ENCODE measurements at places on chromosomes 1 and 21.
A peak's percentile ranks its signal among the peaks of the same experiment; 100 is the strongest.

DNA sequence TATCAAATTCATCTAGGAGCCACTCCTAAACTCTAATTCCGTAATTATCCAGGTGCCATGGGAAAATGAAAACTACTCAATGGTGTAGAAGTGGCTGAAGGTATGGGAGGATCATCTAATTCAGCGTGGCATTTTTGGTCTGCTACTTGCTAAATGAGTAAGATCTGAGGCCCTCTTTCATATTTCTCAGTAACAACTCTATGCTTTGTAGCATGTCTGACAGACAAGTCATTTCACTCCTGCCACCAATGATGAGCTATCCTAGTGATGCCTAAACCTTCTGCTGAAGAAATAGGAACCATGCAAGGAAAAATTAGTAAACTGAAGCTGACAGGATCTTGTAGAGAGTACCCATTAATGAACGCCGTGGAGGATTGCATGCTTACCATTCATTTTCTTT is 145.3 kb downstream of the NTNG1 start:
- no peak for DNase-seq

- no peak for DNase-seq
These were observed 13.8 kb upstream of the PTTG1IP start for GRCh38 chr21:44887126-44887806.

- DNase-seq, result no peak
These were observed 75.7 kb downstream of the ENAH start for GRCh38 chr1:225577241-225577640.

- no peak for DNase-seq
These were observed 70.7 kb downstream of the LGR6 start for GRCh38 chr1:202264300-202264699.

DNA sequence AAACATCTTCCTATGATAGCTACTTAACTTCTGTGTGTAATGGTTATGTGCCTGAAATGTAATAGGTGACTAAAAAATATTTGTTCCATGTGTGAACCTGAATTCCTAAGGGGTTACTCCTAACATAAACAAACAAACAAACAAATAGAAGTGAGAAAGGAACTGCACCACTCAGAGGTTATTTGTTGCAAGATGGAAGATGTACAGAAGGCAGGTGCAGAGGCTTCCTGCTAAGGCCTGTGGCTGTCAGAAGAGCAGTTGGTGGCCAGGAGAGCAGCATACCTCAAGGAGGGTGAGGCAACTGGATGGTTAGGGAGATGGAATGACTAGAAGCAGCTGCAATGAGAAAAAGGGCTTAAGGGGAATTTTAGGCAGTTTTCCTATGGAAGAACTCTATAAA is 940.6 kb downstream of the TTLL7 start:
- DNase-seq, result no peak

DNA sequence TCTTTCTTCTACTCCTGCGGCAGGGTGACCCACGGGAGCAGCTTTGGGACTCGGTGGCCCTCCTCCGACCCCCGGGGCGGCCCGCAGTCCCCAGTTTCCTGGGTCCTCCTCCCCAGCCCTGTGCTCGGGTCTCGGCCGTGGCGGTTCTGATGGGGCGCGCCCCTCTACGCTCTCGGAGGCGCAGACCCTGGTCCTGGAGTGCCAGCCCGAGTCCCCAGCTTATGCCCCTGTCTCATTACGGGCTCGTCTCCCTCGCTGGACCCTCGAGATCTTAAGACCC is 430 bp downstream of the BTG2 start:
- no peak for DNase-seq

DNA sequence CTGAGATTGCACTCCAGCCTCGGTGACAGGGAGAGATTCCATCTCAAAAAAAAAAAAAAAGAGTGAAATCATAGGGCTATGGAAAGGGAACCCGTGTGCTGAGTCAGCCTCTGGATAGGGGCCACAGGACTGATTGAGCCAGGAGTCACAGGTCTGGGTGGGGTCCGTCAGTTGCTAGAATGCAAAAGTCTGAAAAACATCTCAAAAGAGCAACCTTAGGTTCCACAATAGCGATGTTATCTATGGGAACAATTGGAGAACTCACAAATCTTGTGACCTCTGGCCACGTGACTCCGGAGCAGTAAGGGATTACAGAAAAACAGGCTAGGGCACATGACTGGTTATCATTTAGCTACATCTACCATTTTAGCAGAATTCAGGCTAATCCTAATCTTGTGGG is 32.8 kb upstream of the GREM2 start:
- DNase-seq, result no peak

DNA sequence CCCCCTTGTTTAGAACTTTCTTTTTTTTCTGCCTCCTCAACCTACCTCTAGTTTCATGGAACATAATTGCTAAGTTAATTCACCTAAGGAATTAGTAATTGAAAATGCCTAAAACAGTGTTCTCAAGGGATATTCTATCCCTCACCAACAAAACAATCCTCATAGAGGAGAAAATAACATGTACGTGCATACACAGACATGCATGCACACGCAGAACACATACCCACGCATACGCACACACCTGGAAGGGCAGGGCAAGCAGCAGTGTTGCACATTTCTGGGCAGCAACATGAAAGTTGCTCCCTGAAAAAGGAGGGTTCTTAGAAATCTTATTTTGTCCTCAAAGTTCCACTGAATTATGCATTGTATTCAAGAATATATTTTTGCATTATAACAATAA is 76.6 kb downstream of the HHAT start:
- DNase-seq, result no peak

DNA sequence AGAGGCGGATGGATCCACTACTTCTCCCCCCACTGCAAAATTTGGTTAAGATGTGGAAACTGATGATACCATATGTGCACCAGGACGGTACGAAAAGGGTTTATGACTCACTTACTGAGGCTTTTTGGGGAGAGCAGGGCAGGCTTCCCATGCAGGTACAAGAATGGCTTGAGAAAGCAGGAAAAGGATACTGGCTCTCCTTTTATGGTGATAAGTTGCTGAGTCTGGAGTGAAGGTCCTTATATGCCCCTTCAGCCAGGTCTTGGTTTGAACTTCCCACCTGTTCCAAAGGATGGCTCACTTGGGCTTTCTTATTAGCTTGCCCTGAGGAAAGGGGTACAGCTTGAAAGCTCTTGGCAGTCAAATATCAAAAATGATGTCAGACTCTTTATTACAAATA is 23.1 kb downstream of the MPZL1 start:
- DNase-seq, result no peak

- DNase-seq, result no peak
These were observed 83.6 kb downstream of the GRIK3 start for GRCh38 chr1:36950604-36951291.

DNA sequence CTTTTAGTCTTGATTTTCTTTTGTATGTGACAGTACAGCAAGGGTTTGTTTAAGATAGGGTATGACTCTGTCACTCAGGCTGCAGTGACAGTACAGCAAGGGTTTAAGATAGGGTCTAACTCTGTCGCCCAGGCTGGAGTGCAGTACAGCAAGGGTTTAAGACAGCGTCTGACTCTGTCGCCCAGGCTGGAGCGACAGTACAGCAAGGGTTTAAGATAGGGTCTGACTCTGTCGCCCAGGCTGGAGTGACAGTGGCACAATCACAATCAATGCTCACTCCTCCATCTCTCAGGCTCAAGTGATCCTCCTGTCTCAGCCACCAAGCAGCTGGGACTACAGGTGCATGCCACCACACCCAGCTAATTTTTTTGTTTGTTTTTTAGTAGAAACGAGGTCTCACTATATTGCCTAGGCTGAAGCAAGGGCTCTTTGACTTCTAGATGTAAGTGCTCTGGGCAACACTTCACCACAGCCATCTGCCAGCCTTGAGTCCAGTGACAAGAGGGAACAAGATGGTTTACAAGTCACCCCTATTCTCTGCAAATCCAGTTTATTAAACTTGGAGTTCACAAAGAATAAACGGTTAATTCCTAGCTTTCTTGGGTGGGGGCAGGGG is 965 bp upstream of the SH2D5 start:
- DNase-seq, result no peak

DNA sequence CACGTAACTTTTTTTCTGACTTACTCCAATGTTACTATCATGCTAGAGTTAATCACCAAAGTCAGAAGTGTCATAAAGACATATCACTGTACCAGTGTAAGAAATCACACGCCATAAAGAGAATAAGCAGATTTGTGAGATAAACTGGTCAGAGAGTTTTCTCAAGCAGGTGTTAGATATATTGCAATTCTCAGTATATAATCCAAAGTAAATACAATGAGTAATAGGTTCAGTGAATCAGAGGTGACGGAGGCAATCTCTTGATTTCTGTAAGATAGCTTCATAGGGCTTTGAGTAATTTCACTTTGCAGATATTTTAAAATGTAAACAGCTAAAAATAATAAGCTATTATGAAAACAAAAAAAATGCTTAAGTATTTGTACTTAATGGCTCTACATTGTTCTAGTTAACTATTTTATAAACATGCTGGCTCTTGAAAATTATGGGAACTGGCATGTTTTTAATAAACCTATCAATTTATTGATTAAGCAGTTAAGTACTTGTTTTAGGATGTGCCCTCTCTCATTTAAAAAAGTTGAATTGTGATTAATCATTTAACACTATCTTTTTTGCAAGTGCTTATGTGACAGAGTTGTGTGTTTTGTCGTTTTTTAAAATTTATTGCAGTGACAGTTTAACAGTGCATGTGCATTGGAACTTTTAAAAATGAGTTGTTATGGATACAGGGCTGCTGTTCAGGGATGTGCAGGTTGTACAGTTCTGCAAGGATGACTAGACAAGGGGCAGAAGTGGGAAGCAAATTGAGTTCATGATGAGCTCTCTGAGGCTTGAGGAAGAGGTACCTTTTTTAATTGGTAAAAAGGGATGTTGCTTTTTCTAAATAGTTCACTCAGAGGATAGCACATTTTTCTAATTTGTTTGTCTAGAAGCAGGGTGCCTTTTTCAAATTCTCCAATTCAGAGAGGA is 119.1 kb downstream of the USP25 start:
- no peak for DNase-seq

GRCh38 chr1:20964540-20965484 is 177.7 kb upstream of the HP1BP3 start:
- no peak for DNase-seq

DNA sequence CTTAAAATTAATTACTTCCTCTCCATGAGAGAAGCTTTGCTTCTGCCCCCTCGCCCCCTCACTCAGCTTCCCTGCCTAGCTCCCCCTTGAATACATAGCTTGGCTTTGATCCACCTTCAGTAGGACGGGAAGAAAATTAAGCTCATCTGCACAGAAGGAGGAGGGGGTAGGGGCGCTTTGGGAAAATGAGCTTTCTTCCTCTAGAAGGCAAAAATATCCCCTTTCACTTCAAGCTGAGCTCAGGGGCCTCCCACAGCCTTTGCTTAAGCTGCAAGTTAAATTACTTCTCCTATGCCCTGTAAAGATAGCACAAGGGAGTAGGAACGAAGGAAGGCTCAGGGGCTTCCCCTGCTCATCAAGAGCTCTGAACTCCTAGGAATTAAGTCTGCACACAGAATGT is 65.2 kb upstream of the GOLT1A start:
- no peak for DNase-seq

GRCh38 chr21:41371685-41372030 is 9.8 kb downstream of the MX2 start:
- DNase-seq, result no peak

DNA sequence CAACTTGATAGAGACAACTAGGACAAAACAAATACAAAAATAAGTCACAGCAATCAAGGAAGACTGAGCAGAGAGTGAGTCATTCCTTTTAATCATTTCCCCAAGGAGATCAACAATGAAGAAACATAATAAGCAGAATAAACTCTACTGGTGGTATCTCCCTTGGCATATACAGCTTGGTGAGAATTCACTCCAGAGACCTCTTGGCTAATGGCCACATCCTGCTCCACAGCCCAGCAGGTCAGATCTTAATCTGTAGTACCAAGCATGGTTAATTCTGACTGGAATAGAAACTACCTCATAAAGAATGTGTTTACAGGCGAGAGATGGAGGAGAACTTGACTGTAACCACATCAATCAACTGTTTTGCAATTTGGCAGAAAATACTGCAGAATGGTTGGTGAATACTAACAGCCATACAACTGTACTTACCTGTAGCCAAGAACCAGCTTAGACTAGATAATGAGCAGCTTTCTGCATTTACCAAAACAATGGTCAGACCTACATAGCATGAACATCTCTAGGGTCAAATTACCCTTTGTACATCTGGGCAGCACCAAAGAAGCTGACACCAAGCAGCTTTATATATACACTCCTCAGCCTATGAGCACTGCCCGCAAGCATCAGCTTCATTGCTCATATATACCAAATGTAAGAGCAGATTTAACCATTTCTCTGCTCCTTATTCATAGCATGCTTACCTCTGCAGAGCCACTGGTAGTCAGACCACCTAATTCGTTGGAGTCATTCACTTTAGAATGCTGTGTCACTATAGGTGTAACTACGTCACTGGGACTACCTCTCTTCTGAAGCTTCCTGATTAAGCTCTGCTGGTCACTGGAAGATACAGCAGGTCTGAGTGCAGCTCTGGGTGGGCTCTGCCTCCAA is 51.0 kb downstream of the KIAA0319L start:
- peak; percentile 71 for DNase-seq

GRCh38 chr21:39947031-39947430 is 79.8 kb downstream of the PCP4 start:
- DNase-seq, result no peak

DNA sequence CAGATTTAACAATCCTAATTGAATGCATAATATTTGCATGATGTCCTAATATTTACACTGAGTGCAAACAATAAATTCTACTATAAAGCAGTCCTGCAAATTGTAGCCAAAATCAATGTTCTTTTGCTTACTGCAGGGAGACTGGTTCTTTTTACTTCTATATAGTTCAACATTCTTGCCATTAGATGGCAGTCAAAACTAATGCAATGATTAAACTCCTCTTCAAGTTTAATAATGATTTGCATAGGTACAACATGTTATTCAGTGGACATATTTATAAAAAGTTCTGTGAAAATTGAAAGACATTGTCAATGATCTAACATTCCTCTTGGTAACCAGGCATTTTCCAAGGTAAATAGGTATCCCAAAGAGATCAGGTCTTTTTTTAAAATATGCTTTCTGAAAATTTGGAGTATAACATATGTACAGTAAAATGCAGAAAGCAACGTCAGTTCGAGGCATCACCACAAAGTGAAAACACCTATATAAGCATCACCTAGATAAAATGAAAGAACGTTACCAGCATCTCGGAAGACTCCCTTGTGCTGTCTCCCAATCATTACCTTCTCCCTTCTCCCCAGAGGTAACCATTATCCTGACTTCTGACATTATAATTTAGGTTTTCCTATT is 9.8 kb upstream of the FNBP1L start:
- no peak for DNase-seq
